ENCODE measurements at places on chromosomes 1 and 21.
A peak's percentile ranks its signal among the peaks of the same experiment; 100 is the strongest.

- H3K27me3 ChIP-seq, result no peaks in the 10 kb centered on the region
- H3K4me3 ChIP-seq, result no peak overlapping the region
- H3K27ac ChIP-seq, result no peak overlapping the region
- no peak for DNase-seq
- no peaks in the 10 kb centered on the region for H3K36me3 ChIP-seq
Measured at GRCh38 chr21:45308194-45309068, 20.7 kb upstream of the POFUT2 start.

DNA sequence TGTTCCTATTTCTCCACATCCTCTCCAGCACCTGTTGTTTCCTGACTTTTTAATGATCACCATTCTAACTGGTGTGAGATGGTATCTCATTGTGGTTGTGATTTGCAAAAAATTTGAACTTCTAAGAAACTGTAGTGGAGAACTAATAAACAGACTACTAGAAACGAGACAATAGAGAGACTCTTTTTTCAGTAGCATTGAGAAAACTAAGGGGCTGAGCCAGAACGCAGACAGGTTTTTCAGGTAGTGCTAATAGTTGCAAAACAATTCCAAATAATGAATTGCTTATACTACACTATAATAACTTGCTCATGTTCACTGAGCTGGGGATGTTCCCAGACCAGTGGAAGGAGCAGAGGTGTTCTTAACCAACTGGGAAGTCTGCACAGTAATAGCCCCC, 98.8 kb upstream of the DPH5 start:
- no peak overlapping the region for H3K4me3 ChIP-seq
- H3K27me3 ChIP-seq, result no peaks in the 10 kb centered on the region
- H3K4me1 ChIP-seq, result peaks cover 62% of the 10 kb centered on the region
- peaks cover 4% of the 10 kb centered on the region for H3K36me3 ChIP-seq
- no peak overlapping the region for H3K27ac ChIP-seq
- DNase-seq, result no peak

- H3K36me3 ChIP-seq, result no peaks in the 10 kb centered on the region
- H3K4me1 ChIP-seq, result peaks cover 4% of the 10 kb centered on the region
- DNase-seq, result peak; percentile 26
- H3K4me3 ChIP-seq, result peak overlapping the region; percentile 77
Measured at GRCh38 chr1:207962716-207963426, 51.9 kb upstream of the CD34 start.

GRCh38 chr1:159826441-159827101, at the start of gene SLAMF8:
Gene SLAMF8 (plus strand): TSS chr1:159826873. CDS start chr1:159826899, 26 bp downstream.
- H3K36me3 ChIP-seq, result peaks cover 3% of the 10 kb centered on the region
- H3K4me1 ChIP-seq, result peaks cover 53% of the 10 kb centered on the region
- peak within 1 kb of the TSS; percentile 51 for H3K4me3 ChIP-seq
- peak; percentile 90 for DNase-seq

DNA sequence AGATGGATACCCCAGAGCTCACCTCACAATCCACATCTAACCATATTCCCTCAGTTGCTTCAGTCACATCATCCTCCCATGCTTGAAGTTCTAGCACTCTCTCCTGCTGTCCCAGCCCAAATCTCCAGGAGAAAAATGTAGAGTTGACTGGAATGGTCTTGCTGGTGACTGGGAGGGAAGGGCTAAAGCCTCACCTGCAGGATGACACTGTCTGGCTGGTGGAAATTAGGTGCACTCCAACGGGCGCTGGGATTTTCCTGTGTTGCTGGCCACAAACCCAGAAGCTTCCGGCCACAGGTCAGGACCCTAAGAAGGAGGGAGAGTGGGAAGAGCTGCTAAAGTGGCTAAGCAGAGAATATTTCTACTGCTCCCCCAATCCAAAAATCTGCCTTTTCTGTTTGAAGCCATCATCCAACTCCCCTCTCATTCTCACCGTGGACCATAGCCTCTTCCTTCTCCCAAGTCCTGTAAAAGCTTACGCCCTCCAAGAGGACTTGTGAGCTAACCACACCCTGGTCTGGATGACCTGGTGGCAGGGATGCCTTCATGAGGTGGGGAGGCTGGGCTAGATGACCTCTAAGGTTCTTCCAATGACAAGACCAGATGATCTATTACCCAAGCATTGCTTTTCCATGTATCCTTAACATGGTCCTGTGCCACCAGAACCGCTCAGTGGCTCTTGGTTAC, 37.5 kb upstream of the PPP1R15B start:
- H3K27ac ChIP-seq, result no peak overlapping the region
- DNase-seq, result no peak
- H3K4me1 ChIP-seq, result peaks cover 28% of the 10 kb centered on the region
- no peak overlapping the region for H3K4me3 ChIP-seq
- peaks cover 21% of the 10 kb centered on the region for H3K36me3 ChIP-seq

GRCh38 chr1:163697137-163697536, 375.4 kb downstream of the NUF2 start:
- no peaks in the 10 kb centered on the region for H3K27me3 ChIP-seq
- H3K36me3 ChIP-seq, result no peaks in the 10 kb centered on the region
- no peak overlapping the region for H3K27ac ChIP-seq
- DNase-seq, result no peak
- H3K4me3 ChIP-seq, result no peak overlapping the region
- H3K4me1 ChIP-seq, result no peaks in the 10 kb centered on the region

GRCh38 chr1:116771997-116772647, 17.9 kb downstream of the CD2 start:
- H3K36me3 ChIP-seq, result peaks cover 77% of the 10 kb centered on the region
- H3K4me3 ChIP-seq, result peak overlapping the region; percentile 39
- no peaks in the 10 kb centered on the region for H3K27me3 ChIP-seq
- peaks cover 77% of the 10 kb centered on the region for H3K4me1 ChIP-seq

- no peak overlapping the region for H3K4me3 ChIP-seq
- no peaks in the 10 kb centered on the region for H3K27me3 ChIP-seq
- DNase-seq, result no peak
- peaks cover 26% of the 10 kb centered on the region for H3K4me1 ChIP-seq
- no peaks in the 10 kb centered on the region for H3K36me3 ChIP-seq
- H3K27ac ChIP-seq, result no peak overlapping the region
Measured at GRCh38 chr1:231631717-231632116, 5.1 kb downstream of the DISC1 start.

- H3K36me3 ChIP-seq, result no peaks in the 10 kb centered on the region
- H3K27ac ChIP-seq, result no peak overlapping the region
- H3K4me1 ChIP-seq, result peaks cover 12% of the 10 kb centered on the region
- no peak for DNase-seq
Measured at GRCh38 chr1:201456499-201457309, 12.3 kb downstream of the PHLDA3 start.

DNA sequence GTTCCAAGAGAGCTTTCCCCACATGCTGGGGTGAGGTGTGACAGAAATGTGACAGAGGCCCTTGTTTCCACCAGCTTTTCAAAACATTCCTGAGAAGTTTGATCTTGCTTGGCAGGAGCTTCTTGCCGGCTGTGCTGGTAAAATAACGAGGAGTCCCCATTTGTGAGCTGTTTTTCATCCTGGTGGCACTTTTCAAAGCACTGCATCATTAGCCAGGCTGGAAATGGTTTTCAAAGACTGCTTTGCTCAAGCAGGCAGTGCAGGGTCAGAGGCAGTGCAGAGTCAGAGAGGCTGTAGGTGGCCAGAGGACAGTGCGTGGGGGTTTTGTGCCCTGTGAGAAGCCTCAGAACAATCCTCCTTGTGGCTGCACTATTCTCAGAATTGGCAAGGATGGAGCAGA, 75.8 kb upstream of the KCNA3 start:
- no peak overlapping the region for H3K27ac ChIP-seq
- H3K4me1 ChIP-seq, result no peaks in the 10 kb centered on the region
- H3K4me3 ChIP-seq, result no peak overlapping the region
- no peak for DNase-seq
- no peaks in the 10 kb centered on the region for H3K36me3 ChIP-seq

DNA sequence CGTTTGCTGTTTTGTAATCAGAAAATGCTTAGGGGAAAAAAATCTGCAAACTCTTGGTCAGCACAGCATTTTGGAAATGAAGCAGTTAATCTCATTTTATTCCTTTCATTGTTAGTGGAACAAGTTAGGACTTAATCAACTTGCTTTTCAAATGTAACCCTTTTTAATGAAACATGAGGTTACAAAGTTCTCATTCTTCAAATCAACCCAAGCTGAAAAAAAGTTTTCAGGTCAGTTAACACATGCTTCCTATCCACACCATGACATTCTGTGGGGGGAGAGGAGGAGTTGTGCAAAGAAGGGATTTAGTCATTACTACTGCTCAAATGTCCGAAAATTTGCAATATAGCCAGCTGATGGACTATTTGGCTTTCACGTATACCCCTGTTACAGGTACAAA, 283.2 kb upstream of the LYPLAL1 start:
- DNase-seq, result no peak
- H3K4me1 ChIP-seq, result no peaks in the 10 kb centered on the region
- H3K27me3 ChIP-seq, result no peaks in the 10 kb centered on the region
- no peak overlapping the region for H3K4me3 ChIP-seq
- no peak overlapping the region for H3K27ac ChIP-seq

GRCh38 chr1:218748071-218748470, 402.9 kb downstream of the TGFB2 start:
- no peak overlapping the region for H3K4me3 ChIP-seq
- DNase-seq, result no peak
- no peak overlapping the region for H3K27ac ChIP-seq
- no peaks in the 10 kb centered on the region for H3K27me3 ChIP-seq
- no peaks in the 10 kb centered on the region for H3K4me1 ChIP-seq
- no peaks in the 10 kb centered on the region for H3K36me3 ChIP-seq

- peak overlapping the region; percentile 72 for H3K4me3 ChIP-seq
- no peaks in the 10 kb centered on the region for H3K36me3 ChIP-seq
- DNase-seq, result peak; percentile 22
- H3K27ac ChIP-seq, result no peak overlapping the region
Measured at GRCh38 chr1:162070094-162070748, 730 bp downstream of the NOS1AP start.

- peaks cover 3% of the 10 kb centered on the region for H3K36me3 ChIP-seq
- H3K4me3 ChIP-seq, result no peak overlapping the region
- peak overlapping the region; percentile 70 for H3K27ac ChIP-seq
- H3K4me1 ChIP-seq, result peaks cover 12% of the 10 kb centered on the region
Measured at GRCh38 chr1:100323419-100324106, 28.7 kb upstream of the CDC14A start.

DNA sequence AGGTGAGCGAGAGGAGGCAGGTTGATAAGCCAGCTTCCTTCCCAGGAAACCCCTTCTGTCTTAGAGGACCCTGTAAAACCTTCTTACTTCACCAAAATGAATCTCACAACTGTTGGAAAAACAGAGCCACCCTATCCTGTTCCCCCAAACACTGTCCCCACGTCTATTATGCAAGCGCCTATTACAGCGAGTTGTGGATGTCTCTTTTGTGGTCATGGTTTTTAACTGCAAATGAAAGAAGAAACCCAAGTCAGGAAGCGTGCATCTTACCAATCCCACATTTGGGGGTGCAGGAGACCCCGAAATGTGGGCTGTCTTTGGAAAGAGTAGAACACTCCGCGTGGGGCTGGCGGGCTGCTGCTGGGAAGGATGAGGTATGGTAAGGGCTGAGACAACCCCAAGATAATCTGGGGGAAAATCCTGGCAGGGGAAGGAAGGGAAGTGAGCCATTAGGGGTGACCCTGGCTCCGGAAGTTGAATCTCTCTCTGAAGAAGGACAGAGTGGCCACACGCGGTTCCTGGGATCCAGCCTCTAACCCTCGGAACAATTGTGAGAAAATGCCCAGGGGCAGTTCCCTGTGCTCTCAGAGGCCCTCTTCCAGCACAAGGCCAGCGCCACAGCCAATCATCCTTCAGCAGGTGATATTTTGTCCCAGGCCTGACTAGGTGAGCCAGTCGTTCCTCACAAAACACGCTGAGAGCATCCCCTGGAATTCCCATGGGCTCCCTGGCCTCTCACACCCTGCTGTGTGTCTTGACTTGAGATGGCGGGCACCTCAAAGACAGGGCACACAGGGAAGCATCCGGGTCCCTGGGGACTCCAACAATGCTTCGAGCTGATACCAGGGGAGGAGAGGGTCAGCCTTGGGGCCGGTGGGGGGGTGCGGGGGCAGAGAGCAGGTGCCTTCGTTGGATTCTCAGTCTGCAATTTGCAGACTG, 168.5 kb upstream of the IRF2BP2 start:
- peaks cover 5% of the 10 kb centered on the region for H3K36me3 ChIP-seq
- no peak for DNase-seq
- H3K4me3 ChIP-seq, result no peak overlapping the region

- H3K27ac ChIP-seq, result no peak overlapping the region
- no peak overlapping the region for H3K4me3 ChIP-seq
- no peaks in the 10 kb centered on the region for H3K27me3 ChIP-seq
- DNase-seq, result no peak
Measured at GRCh38 chr1:27318596-27318995, 3.4 kb upstream of the TMEM222 start.

DNA sequence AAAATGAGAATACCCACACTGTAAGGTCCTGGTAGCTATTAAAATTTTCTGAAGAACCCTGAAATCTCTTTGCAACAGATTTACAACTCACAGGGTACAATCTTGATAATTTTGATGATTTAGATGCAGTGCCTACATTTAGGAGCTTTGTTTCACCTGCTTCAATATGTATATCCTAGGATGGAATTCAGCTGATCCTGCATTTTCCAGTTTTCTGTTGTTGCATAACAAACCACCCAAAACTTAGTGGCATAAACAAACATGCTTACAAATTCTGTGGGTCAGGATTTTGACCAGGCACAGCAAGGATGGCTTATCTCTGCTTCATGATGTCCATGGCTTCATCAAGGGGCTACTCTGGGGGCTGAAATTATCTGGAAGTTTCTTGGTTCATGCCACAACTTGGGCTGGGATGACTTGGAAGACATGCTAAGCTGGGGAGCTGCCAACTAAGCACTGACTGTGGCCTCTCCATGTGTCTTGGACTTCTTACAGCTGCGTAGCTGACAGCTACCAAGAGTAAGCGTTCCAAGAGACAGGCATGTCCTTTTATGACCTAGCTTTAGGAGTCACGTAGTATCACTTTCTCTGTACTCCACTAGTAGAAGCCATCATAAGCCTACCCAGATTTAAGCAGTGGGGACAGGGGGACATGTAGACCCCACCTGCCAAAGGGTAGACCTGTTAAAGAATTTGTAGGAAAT, 108.5 kb downstream of the CACHD1 start:
- H3K27ac ChIP-seq, result no peak overlapping the region
- no peaks in the 10 kb centered on the region for H3K27me3 ChIP-seq
- DNase-seq, result no peak
- no peaks in the 10 kb centered on the region for H3K36me3 ChIP-seq
- no peak overlapping the region for H3K4me3 ChIP-seq

- H3K27ac ChIP-seq, result no peak overlapping the region
- H3K27me3 ChIP-seq, result peaks cover 29% of the 10 kb centered on the region
Measured at GRCh38 chr1:170215072-170215885, 69.5 kb downstream of the NTMT2 start.
